ENCODE measurements at places on chromosomes 6 and 20.

DNA sequence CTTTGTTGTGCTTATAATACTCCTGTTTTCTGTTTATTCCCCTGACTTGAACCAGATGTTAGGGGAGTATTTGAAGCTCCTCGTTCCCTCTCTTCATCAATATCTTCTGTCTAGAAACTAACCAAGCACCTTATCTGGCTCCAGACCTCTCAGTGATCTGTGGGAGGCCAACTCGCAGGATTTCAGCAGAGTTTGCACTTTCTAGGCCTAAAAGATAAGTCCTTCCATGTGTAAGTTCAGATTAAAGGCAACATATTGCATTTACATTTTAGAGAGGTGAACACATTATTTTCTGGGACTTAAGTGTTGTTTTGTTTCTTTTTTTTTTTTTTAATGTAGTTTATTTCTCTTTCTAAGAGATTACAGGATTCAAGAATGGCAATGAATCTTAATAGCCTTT, 139.4 kb upstream of the AKAP12 start:
- no peak for DNase-seq

DNA sequence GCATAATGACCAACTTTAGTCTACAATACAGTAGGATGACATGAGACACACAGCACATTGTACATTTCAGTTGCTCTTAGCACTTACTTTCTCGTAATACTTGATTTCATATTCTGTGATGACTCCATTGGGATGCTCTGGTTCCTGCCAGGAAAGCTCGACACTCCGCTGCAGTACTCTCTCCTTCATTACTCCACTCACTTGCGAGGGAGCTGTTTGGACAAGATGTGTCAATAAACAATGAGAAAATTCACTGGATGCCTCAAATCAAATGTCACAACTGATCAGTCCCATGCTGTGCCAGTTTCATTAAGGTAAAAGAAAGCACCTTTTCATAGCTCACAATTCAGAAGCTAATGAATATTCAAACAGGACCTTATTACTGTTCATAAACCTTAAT, 147.1 kb downstream of the EPHA7 start:
- no peak for DNase-seq

- no peak for DNase-seq
These were observed 88.6 kb downstream of the OPRM1 start for GRCh38 chr6:154127657-154128056.

DNA sequence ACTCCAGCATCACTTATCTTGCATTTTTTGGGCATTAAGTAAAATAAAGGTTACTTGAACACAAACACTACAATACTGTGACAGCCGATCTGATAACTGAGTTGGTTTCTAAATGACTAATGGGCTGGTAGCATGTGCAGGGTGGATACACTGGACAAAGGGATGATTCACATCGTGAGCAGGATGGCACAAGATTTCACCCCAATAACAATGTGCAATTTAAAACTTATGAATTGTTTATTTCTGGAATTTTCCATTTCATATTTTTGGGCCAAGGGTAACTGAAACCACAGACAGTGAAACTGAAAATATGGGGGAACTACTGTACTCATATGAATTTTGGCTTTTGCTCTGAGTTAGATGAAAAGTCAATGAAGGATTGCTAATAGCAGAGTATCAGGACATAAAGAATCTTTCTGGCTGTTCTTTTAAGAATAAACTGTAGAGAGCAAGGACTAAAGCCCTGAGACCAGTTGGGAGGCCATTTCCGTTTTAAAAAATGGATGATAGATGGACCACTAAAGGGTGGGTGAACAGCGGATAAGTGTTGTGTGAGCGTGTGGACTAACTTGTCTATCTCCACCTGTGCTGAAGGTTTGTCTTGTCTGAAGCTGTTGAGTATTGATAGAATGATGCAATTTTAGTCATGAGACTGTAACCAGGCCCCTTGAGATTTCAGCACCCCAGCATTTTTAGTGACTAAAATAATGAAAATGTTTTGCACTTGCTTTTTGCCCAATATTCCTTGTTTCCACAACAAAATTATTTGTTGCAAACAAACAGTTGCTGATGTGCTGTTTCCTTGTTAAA, 8.2 kb downstream of the SPINT3 start:
- DNase-seq: no peak

DNA sequence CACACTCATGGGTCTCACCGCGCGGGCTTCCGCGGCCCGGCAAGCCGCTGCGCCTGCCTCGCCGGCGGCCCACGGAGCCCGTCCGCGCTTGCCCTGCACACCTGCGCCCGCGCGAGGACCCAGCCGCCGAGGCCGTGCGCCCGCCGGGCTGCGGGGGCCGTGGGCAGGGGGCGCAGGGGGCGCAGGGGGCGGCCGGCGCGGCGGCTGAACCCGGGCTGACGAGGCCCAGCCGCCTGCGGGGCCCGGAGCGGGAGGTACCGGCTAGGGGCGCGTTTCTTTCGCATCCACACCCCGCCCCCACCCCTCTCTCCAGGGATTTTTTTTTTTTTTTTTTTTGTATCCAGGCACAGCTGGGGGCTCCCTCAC, 43.8 kb upstream of the OSTM1 start:
- no peak for DNase-seq

DNA sequence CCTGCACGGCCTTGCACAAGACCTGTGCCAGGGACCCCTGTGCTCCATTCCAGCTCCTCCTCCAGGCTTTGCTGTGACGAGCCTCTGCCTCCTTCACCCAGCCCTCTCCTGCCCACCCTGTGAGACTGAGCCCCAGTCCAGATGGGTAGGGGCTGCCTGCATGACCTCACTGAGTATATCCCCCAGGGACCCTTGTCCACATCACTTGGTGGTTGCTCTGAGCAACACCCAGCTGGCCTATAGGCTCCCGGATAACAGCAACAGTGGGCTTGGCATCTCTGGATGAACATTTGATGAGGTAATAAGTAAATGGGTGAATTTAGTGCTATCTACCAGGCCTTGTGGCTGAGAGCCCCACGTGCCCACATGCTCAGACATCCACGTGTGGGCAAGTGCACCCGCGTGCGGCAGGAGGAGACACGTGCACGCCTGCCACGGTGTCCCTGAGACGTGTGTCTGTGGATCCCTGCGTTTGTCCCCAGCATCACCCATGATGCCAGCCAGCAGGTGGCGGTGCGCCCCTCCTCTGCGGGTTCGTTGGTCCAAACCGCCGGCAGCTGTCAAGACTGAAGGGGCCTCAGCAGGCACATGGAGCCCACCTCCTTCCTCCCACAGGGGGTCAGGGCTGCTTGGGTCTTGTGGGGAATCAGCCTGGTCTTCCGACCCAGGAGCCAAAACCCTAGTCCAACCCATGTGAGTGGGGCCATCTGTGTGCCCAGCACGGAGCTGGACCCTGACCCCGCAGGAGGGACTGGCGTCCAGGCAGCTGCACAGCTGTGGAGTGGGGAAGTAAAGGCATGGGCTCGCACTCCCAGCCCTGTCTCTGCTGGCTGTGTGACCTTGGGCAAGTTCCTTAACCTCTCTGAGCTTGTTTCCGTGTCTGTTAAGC, 45.9 kb downstream of the FGD2 start:
- peak; percentile 86 for DNase-seq

GRCh38 chr6:132410830-132411229, 9.6 kb upstream of the MOXD1 start:
- no peak for DNase-seq
